Activated T-helper 1 cell treated with anti-CD3 and anti-CD28 coated beads, Interleukin-2, amount 50 U/mL, for 16 hours (primary cell): ENCODE measurements at places on chromosomes 2 and 18.

GRCh38 chr2:141468761-141469160 lies 662.1 kb downstream of the LRP1B start:
- no peak for DNase-seq

DNA sequence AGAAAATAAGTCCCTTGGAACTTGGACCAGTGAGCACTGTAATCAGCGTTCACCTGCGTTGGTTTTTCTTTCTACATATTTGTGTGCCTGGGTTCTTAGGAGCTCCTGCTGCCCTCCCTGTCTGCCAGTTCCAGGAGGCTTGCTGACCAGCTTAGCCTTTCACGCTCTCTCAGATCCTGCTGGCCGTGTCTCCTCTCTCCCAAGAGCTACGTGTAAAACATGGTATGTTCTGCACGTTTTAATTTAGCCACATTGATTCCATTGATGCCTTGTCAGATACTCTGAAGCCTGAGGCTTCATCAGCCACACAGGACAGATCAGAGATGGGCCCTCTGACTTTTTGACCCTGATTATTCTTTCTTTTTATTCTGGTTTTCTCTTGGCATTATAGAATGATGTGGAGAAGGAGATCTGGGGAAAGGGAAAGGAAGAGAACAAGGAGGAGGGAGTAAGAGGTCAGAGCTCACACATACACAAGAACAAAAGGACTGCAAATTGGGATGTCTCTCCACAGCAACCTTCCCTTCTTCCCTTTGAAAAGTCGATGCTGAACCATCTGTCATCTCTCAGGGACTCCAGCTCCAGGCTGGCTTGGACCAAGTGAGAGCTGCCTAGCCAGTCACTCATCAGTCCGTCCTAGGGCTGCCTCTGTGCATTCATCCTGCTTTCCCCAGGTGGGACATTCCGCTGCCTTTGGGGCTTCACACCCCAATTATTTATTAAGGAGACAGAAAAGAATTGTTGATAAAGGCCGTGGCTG lies 152.8 kb downstream of the PIK3C3 start:
- DNase-seq: no peak

DNA sequence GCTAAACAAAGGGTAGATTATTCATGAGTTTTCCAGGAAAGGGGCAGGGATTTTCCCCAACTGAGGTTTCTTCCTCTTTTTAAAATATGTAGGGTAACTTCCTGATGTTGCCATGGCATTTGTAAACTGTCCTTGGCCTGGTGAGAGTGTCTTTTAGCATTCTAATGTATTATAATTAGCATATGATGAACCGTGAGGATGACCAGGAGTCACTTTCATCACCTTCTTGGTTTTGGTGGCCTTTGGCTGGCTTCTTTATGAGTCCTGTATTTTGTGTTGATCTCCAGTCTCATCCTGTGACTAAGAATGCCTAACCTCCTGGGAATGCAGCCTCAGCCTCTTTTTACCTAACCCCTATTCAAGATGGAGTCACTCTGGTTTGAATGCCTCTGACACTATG lies 391.0 kb upstream of the LINC00305 start:
- DNase-seq: no peak

DNA sequence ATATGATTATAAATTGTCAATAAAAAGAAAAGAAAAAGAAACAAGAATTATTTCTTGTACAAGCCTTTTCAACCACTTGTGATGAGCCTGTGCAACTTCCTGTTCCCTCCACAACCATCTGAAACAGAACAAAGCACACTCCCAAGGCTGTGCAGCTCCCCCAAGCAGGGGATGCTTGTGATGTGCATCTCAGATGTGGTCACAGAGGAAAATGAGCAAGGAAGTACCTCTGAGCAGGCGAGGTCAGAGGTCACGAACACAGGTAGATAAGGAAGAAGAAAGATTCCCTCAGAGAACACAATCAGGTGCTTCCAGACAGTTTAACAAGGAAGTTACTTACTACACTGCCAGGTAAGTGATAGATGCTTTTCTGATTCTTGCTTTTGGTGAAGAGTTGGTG lies 274.8 kb upstream of the SLC39A10 start:
- no peak for DNase-seq

DNA sequence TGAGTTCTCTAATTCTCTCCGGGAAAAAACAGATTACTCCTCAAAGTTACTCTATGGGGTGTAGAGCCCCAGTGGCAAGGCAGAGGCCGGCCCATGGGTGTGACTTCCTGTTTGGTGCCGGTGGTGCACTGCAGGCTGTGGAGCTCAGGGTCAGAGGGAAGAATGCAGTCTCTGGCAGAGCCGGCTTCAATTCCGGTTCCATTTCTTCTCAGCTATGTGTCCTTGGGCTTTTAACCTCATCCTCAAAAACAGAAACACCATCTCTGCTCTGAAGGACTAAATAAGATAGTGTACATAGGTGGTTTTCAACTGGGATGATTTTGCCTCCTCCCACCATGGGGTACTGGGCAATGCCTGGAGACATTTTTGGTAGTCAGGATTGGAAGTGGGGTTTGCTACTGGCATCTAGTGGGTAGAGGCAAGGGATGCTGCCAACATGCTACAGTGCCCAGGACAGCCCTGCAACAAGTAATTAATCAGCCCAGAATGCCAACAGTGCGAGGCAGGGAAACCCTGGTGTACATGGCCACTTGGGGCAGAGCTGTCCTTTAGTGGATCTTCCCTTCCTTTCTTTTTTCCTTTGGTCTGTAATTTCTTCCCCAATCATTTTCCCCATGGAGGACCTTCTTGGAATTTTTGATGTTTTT lies 81.2 kb downstream of the INSIG2 start:
- DNase-seq: no peak

DNA sequence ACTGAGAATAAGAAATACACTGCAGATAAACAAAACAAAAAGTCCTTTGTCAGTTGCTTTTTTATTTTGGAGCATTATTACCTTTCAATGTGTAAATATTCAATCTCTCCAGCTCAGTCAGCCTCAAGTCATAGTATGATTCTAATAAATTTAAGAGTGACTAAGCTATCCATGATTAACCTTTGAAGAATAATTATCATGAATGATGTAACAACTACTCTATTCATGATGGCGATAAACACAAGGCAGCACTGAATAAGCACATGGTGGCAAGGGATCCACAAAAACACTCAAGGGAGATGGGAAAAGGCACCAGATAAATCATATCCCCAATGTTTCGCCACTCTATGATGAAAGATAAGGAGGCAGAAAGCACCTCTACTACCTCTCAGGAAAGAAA lies 67.0 kb downstream of the MAP4K3 start:
- no peak for DNase-seq

- DNase-seq: no peak
These were observed 298.1 kb downstream of the GALR1 start for GRCh38 chr18:77547757-77548156.

DNA sequence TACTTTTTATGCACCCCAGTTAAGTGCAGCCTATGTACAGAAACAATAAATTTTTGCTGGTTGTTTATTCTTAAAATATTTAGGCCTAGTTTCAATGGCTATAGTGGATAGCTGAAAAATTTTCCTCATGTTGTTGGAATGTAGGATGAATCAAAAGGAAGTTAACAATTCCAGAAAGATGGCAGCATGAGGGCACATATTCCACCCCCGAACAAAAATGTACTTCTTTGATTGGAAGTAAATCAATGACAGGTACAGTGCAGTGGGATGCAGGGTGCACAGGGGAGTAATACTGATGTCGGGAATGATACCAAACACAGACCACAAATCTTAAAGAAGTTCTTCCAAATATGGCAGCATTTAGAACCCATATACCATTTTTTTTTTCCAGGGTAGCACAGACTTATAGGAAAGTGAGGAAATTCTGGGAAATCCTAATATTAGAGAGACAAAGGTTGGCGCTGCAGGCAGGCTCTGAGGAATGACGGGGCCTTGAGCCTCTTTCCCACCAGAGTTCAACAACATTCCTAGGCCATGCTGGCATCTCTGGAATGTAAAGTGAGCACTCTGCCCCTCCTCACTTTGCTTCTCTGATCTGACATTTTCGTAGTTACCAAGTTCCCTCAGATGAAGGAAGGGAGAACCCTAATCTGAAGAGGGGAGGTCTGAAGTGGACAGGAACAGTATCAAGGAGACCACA lies 36.6 kb upstream of the IKZF2 start:
- no peak for DNase-seq

GRCh38 chr2:200677721-200678532 lies 92.1 kb downstream of the AOX1 start:
- no peak for DNase-seq

DNA sequence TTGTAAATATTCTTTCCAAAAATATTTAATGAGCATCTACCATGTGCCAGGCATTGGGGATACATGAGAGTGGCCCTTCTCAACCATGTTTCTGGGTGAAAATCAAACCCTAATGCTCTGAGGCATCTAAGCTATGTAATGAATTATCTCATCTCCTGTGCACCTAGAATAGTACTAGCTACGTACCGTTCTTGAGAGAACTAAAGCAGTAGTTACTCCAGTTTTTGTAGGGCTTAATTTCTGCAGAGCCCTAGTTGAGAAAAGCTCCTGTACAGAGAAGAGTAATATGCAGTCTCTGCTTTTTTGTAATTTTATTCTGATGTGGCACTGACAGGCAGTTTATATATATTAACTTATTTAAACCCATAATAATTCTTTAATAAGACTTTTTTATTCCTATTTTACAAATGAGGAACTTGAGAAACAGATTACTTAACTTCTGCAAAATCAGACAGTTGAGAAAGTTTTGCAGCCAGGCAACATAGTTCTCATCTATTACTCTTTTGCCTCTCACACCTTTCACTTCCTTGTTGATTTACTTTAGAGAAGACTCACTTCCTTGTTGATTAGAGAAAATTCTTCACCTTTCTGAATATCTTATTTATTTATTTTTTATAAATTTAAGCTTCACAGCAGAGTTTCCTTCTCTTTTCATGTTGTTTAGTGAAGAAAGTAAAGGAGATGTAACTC lies 3.1 kb downstream of the SPOPL start:
- DNase-seq: no peak

- DNase-seq: no peak
These were observed 1672.7 kb upstream of the TMEFF2 start for GRCh38 chr2:193867454-193867853.

GRCh38 chr2:12442476-12442847 lies 274.3 kb upstream of the TRIB2 start:
- DNase-seq: no peak

DNA sequence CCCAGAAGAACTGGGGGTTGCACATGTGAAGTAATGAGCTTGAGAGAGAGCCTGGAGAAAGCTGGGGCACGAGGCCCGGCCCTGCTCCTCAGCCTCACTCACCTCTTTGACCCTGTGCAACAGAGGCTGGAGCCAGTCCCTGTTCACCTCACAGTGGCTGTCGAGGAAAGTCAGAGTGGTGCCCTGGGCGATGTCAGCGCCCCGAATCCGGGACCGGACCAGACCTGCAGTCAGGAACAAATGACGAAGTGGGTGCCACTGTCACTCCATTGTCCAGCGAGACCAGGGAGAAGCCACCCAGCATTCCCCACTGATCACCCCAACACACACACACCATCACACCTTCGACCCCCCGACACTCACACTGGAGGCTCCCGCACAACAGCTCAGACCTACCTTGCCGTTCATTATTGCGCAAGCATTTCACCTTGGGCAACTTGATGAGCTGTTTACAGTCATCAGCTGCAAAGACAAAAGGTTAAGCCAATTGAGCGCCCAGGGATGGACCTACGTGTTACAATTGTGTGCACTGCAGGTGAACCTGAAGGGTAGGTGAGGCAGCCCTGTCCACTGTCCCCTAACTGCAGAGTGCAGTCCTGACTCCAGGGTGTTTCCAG lies 148.4 kb upstream of the CAPN13 start:
- DNase-seq: no peak

- DNase-seq: no peak
These were observed 7.7 kb downstream of the SH3YL1 start for GRCh38 chr2:256094-256493.

DNA sequence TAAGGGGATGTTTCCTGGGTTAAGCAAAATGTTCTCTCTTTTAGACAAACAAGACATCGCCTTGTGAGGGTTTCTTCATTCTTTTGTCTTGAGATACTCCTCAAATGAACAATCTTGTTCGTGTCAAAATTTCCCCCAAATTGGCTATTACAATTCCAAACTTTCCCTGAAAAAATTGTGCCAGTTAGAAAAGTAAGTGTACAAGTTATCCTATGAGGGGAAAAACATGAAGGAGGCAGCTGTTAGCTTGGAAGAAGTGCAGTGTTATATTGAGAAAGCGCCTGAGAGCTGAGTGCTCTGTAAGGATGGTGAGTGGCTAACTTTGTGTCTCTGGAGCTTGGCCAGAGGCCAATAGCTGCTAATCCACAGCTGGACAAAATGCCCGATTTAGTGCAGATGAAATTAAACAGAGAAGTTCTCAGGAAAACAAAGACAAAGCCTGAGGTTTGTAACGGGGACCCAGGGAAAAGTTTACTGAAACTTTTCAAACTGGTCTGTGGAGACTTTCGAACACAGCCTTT lies 14.1 kb upstream of the PLEKHH2 start:
- no peak for DNase-seq

DNA sequence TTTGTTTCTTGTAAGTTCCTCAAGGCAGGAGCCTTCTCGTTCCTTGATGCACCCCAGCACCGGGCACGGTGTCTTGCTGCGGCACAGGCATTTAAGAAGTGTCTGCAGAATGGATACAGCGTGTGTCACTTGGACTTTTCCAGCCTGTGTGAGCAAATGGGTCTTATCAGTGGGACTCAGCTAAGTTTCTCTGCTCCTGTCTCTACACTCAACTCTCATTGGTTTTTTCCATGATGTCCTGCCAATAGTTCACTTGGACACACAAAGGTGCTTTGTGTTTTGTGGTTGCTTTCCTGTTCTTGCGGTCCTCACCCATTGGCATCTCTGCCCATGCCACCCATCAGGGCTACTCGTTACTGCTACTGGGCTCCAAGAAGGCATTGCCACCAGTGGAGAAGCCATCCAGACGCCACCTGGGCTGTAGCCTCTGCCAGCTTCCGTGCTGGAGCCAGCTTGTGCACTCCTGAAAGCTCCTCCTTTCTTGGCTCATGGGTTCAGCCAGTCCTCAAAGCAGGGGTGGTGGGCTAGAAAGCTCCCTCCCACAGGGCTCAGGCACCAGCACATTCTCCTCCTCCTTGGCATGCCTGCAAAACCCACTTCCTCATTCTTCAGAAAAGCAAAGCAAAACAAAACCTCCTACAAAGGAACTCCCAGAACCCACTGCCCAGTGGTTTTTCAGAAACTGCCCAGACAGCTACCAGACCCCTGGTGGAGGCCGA lies 41.4 kb downstream of the IL1R2 start:
- no peak for DNase-seq

GRCh38 chr2:241665731-241666440 lies 20.7 kb downstream of the DTYMK start:
- DNase-seq: no peak

- no peak for DNase-seq
These were observed 230.8 kb upstream of the RAB6C start for GRCh38 chr2:129748653-129749052.

DNA sequence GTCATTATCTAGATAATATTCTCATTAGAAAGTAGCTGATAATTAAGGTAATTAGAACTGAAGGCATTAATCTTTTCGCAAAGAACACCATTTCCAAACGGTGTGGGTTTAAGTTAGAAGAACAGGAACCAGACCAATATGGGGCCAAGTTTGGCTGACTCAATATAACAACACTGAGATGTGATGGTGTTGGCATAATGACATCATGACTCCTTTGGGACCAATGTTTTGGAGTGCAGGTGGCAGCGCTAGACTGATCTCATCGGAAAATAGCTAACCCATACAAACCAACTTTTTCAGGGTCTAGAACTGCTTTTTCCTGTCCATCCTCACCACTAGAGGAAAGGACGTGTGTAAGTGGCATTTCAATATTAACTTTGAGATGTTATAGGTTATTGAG lies 1171.7 kb upstream of the ZEB2 start:
- DNase-seq: no peak

GRCh38 chr2:148812306-148812705 lies 62.7 kb upstream of the KIF5C start:
- DNase-seq: no peak

GRCh38 chr2:48411046-48411445 lies 118.9 kb upstream of the STON1 start:
- no peak for DNase-seq
